ENCODE measurements at places on chromosomes 5 and 9.

DNA sequence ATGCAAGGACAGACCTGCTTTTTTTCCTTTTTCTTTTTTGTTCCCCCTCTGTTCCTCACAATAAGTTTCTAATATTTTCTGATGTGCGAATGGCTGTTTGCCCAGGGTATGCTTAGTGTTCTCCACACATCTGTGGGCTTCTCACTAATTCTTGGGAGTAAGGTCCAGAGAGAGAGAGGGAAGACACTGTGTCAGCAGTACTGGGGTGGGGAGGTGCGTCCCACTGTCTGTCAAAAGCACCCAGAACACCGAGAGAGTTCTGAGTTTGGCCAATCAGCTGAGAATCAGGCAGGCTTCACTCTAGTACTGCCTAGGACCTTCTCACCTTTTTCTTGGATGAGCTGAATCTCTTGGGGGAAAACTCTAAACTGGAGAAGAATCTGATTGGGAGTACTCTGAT, 61.8 kb downstream of the ELL2 start:
- DNase-seq: no peak

- no peak for DNase-seq
These were observed 74.5 kb downstream of the ADAMTS12 start for GRCh38 chr5:33817301-33817700.

DNA sequence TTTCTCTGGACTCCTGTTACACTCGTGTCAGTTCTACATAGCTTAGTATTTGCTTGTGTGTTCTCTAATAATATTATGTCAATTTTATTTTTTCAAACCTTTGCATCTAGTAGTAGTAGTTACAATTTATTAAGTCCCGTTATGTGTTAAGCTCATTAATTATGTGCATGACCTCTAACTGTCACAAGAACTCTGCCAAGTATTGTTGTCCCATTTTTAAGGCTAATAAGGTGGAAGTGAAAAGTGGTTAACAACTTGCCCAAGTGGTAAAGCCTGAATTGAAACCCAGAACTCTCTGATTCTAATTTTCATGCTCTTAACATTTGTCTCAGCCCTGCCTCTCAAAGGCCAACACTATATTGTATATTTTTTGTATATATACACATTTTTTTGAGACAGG, 221.6 kb downstream of the DMRT2 start:
- no peak for DNase-seq

- no peak for DNase-seq
These were observed 77.2 kb upstream of the NEK6 start for GRCh38 chr9:124180557-124180956.

DNA sequence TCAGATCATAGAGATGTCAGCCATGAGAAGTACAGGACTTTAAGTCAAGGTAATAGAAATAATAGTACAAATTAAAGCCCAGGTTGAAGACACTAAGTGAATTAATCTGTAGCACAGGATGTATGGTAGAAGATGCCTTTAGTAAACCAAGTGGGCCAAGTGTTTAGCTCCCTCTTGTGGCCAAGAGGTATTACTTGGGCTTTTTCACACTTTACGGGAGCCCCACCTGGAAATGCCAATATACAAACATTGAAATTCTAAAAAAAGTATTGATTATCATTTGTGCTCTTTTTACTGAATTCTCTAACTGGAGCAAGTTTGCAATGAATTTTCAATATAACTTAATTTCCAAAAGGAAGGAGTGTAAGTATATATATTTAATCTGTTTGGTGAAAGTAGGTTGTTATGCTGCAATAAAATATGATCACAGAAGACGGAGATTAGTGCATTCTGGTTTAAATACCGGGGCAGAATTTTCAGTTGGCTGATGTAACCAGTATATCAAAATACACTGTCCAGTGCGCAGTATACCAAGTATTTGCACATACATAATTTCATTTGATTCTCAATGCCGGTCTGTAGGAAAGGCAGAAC, 84.7 kb downstream of the PARP8 start:
- peak; percentile 82 for DNase-seq

DNA sequence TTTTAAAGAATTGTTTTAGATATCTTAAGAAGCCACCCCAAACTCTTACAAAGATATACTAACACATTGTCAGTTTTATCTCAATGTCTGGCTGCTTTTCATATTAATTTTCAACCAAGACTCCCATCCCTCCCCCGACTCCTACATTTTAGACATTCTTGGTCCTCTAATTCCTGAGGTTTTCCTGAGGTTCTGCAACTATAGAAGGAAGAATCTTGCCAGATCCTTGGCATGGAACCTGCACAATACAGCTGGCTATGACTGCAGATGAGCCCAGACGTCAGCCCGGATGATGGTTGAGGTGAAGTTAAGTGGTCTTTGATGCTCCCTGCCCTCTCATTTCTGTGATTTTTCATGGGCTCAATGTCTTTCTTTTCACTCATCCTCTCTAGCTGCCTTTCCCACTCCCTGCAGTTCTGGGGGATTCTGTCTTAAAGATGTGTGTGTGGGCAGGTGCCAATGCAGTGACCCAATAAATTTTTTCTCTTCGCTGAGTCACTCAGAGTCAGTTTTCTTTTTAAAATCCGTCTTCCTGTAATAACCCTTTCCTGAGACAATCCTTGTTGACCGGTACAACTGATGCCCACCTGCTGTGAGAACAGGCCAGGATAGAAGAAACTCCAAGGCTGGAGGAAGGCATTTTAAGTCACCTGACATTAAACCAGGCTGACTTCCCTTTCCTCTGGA, 237.8 kb upstream of the GAS1 start:
- DNase-seq: no peak

- no peak for DNase-seq
These were observed 78.2 kb upstream of the RXRA start for GRCh38 chr9:134247918-134248631.

GRCh38 chr5:132354381-132355139, 14.9 kb upstream of the SLC22A5 start:
- no peak for DNase-seq

- DNase-seq: no peak
These were observed 88.0 kb downstream of the PDZD2 start for GRCh38 chr5:31726952-31727351.

DNA sequence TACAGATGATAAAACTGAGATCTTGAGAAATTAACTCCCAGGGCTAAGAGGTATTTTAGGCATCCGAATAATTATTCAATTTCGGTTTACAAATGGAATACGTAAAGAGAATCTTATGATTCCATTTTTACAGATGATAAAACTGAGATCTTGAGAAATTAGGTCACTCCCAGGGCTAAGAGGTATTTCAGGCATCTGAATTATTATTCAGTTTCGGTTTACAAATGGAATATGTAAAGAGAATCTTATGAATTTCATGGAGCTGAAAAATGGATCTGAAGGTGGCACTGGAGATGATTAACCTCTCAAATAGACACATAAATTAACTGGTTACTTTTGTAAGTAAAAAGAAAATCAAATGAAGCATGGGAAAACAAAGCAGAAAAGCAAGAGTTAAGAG, 44.2 kb downstream of the FGF1 start:
- no peak for DNase-seq

- no peak for DNase-seq
These were observed 301.1 kb downstream of the NR3C1 start for GRCh38 chr5:143102411-143102810.

DNA sequence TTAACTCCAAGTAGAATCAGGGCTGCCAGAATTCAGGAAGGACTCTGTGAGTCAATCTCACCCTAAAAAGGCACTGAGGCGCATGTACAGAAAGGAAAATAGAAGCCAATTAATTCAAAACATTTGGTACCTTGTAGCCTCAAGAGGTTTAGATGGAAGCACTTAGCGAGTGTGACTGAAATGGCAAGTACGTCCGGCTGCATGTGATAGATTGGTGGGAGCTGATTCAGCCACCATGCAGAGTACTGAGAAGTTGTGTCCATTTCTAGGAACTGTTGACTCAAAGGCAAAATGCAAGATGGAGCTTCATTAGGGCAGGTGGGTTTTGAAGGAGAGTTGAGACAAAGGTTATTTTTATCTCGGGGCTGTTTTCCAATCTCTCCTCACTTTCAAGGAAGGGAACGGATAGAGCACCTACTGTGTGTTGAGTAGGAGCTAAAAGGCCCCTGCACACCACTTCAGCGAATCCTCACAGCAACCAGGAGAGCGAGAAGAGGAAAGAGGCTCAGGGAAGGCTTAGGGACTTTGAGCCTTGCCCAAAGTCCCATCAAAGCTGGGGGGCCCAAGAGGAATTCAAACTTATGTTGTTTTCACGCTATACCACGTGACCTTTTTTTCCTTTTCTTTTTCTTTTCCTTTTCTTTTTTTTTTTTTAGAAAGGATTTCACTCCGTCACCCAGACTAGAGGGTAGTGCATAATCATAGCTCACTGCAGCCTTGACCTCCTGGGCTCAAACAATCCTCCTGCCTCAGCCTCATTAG, 34.6 kb upstream of the CPEB4 start:
- no peak for DNase-seq

DNA sequence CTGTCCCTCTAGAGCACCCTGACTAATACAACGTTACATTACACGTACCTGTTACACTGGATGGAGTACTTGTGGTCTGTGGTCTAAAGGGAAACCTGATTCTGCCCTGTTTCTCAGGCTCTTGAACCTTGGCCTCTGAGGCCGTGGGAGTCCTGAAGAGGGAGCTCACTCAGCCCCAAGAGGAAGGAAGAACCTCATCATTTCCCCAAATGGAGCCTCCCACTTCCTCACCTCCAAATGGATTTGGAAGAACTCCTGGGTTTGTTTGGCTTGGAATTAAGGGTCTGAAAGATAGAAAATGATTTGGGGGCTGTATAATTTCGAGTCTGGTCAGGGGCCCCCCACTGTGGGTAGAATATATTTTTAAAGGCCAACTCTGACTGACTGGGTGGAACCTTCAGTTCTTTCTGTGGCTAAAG, 200.2 kb downstream of the SEMA6A start:
- no peak for DNase-seq

- DNase-seq: no peak
These were observed 64.6 kb upstream of the HAND1 start for GRCh38 chr5:154542581-154542980.

DNA sequence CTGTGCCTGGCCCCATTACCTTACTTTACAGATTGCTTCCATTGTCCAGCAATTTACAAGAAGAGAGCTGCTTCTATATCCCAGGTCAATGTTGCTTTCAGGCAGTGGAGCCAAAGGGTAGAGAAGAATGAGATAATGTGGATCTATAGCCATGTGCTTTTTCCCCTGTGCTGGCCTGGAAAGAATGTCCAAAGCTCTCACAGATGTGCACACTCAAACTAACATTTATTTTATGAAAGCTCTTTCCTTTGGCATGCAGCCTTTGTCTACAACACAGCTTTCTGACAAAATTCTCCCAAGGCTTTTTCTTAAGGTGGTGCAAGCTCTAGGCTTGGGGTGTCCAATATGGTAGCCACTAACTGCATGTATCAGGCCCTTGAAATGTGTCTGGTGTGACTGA, 217.3 kb downstream of the LRRC70 start:
- DNase-seq: no peak

DNA sequence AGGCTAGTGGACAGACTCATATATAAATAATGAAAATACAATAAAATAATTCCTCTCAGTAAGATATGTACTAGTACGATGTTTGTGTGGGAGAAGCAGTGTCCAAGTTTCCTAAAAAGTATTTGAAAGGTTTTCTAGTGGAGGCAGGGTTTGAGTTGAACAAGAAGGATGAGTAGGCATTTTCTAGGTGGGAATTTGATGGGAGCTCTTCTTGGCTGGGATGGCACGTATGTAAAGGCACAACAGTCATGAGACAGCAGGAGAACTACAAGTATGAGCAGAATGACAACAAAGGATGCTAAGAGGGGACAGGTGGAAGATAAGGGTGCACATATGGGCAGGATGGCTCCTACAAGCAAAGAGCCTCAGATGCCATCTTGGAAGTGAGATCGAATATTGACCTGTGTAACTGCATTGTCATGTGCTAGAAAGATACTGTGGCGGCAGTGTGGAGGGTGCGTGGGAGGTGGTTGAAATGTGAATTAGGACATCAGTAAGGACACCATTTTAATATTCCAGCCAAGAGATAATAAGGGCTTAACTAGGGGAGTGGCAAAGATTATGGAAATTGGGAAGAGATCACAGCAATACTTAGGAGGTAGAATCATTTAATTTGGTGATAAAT, 135.8 kb downstream of the RPS23 start:
- no peak for DNase-seq

DNA sequence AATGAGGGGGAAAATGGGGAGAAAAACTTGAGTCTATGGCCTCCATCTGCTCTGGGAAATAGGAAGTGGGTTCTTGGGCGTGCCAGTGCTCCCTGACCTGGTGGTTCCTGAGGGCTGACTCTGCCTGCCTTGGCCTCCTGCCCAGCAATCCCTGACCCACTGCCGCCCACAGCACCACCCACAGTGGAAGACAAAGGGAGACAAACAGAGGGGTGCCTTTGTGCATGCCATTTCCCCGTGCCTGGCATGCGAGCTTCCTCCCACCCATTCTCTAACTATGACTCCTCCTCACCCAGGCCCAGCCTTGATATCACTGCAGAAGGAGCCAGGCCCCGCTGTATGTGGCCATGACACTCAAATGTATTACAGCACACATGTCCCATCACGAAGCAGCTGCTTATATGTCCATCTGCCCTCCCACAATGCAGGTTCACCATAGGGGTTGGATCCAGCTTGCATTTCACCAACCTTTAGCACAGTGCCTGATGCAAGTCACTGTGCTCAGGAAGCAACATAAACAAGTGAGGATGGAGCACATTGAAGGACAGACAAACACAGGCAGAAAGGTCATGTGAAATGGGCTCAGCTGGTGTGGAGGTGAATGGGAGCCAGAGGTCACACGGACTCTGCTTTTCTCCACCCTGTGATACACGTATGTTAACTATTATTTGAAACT, 84.4 kb downstream of the ADRB2 start:
- DNase-seq: no peak

DNA sequence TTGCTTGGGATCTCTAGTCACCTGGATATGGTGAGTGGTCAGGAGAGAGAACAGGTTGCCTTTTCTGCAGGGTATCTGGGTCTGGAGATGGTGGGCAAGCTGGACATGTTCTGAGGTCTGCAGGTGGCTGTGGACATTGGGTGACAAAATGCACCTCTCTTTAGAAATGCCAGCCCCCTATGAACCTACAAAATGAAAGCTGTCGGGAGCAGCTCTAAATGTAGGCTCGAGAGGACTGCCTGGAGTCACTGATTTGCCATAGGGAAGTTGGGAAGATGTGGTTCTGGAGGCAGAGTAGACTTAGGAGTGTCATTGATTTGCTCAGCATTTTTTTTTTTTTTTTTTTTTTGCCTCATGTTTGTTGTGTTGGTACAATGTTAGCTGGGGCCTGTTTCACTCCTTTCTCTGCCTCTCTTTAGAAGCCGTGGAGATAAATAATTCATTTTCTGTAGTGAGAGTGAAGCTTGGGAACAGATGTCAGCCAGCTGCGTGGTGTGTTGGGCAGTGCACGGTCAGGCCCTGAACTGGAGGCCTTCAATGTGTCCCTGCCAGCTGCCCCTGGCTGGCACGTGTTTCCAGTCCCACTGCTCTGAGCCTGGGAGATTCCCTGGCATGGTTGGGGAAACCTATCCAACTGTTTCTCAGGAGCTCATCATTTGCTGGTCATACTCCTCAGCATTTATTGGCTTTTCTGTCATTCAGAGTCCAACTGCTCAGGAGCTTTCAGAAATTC, 5.4 kb downstream of the RGS3 start:
- DNase-seq: no peak

Data from CD4-positive, alpha-beta T cell treated with Interleukin-17A for 1 hour (primary cell).